Caki2 (cell line): ENCODE measurements at places on chromosomes 6 and 20.
A peak's percentile ranks its signal among the peaks of the same experiment; 100 is the strongest.

GRCh38 chr6:72941751-72942150, 283.5 kb downstream of the KHDC1L start:
- DNase-seq: no peak

DNA sequence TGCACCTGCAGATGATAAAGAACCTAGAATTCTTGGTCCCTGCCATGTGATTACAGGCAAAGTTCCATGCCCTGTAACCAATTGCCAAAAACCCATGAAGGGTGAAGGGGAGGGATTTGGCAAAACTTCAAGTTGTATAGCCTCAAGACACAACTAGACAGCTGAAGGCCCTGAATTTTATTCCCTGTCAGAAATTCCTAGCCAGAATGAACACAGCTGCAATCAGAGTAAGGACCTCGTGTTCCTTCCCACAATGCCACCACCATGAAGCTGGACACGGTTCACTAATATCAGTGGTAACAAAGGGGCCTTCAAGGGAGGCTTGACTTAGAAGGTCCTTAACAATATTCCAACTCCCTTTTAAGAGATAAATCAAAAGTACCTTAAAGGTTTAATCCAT, 22.5 kb upstream of the IRAK1BP1 start:
- DNase-seq: no peak

DNA sequence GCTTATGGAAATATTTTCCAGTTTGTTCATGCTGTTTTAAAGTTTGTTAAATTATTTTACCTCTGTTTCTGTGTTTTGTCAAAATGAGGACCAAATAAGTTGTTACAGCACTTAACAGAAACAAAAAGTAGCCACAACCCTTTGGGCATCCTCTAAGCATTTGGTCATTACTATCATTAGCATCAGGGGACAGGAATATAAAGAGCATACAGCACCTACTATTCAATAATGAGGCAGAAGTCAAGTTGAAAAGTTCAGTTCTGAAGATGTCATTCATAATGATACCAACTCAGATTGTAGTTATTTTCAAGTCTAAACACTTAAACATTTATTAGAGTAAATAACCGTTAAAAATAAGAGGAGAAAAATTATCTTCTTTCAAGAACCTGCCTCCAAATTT, 862.3 kb upstream of the FLRT3 start:
- DNase-seq: no peak

DNA sequence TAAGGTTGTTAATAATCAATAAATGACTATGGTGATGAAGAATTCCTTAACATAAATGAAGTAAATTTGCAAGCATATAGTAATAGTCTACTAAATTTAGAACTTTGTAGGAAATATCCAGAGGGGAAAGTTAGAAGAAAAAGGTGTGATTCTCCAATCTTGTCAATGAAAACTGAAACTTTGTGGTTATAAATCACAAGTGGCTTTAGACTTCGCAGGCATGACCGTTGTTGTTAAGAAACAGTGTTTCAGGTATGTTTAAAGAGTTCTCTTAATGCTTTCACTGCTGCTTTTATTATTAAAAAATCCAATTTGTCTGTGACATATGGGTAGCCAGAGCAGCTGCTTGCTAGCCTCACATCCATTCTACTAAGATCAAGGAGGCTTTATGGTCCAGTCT, 475.6 kb upstream of the ADGRB3 start:
- no peak for DNase-seq

GRCh38 chr6:159609652-159610178, 83.3 kb downstream of the SOD2 start:
- no peak for DNase-seq

DNA sequence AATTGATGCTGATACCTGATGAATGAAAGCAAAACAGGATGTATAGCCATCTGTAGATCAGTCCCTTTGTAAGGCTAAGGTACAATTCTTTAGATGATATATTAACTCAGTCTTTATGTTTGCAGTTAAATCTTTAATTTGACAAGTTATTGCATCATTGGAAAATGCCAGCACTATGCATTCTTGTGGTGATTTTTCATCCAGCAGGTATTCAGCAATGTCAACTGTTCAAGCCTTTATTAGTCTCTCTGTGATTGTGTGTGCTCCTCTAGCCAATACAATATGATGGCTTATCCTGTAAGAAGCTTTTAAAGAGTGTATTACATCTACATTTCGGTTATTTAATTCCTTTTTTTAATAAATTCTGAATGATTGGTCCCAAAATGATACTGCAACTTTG, 34.3 kb downstream of the HLA-DMB start:
- DNase-seq: no peak

DNA sequence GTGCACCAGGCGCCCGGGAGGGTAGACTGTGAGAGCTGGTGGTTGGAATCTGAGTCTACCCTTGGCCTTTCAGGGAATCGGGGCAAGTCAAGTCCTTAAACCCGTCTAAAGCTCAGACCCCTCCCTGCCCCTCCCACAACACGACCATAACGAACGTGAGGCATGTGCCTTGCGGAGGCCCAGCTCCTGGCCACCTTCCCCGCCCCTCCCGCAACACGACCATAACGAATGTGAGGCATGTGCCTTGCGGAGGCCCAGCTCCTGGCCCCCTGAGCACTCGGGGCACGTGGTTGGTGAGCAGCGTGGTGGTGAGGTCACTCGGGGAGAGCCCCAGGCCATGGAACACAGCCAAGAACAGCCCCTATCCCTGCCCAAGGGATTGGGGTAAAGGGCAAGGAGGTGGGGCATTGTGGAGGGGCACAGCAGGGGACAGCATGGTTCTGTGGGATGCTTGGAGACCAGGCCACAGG, 132.2 kb downstream of the TAF4 start:
- DNase-seq: no peak

DNA sequence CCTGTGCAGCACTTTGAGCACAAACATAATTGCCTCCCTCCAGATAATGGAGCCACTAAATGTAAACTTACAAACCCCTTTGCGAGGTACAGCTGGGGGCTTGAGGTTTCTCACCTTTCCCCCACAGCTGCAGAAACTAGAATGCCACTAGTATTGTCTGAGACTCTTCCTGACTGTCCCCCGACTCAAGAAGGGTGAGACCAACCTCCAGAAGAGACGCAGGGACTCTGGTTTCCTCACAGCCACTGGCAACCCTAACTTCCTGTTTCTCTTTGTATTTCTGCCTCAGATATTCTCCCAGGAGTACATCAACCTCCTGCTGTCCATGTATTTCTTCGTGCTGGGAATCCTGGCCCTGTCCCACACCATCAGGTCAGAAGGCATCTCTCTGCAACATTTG, 23.6 kb downstream of the HM13 start:
- no peak for DNase-seq

DNA sequence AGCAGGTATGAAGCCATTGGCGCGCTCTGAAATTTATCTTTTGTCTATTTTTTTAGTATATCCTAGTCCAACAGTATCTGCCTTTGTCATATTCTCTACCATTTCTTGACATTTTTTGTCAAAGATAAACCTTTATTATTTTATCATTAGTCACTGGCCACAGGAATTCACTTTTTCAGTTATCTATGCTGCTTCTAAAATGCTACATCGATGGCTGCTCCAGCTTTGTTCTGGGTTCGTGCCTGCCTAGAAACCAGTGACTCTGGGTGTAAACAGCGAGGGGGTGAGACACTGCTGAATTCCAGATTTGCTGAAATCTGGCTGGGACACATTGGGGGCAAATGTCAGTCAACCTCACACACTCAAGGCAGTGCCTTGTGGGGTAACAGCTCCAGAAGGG, 193.4 kb downstream of the CDC5L start:
- DNase-seq: no peak

DNA sequence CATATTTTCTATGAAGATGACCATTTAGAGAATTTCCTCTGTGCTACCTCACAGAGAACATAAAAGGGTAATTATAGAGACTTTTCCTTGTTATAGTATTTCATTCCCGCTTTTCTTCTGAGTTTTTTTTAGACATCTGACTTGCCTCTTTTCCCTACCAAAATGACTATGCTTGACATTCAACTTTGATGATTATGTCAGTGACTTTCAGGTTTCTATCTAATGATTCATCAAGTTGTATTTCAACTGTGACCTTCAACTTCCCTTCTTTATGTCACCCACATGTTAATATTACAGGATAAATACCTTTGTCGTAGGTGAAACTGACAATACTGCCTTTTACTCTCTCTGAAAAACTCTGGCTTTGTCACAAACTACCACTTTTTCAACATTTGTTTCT, 95.3 kb downstream of the MLIP start:
- no peak for DNase-seq

- DNase-seq: no peak
Measured at GRCh38 chr6:4533576-4533975, 242.6 kb upstream of the CDYL start.

GRCh38 chr6:52571099-52571755, 5.6 kb downstream of the TRAM2 start:
- no peak for DNase-seq

- DNase-seq: no peak
Measured at GRCh38 chr20:20606881-20607280, 105.6 kb downstream of the RALGAPA2 start.

GRCh38 chr6:24019393-24019792, 106.6 kb upstream of the NRSN1 start:
- no peak for DNase-seq

GRCh38 chr6:104087765-104088164, 772.0 kb downstream of the HACE1 start:
- DNase-seq: no peak

- DNase-seq: no peak
Measured at GRCh38 chr6:110041126-110041525, 63.0 kb downstream of the GPR6 start.

DNA sequence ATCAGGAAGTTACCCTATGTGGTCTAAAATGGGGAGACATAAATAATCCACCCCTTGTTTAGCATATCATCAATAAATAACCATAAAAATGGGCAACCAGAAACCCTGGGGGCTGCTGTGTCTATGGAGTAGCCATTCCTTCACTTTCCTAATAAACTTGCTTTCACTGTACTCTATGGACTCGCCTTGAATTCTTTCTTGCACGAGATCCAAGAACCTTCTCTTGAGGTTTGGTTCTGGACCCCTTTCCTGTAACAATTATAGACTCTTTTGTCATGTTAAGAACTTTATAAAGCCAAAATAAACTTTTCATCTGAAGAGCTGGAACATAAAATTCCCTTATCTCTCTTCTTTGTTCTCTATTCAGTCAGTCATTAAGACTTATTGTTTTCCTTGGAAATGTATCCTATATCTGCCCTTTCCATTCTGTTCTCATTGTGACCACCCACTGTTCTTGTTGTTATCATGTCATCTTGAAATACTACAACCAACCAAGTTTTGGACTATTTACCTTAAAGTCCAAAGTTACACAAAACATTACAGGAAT, 29.3 kb upstream of the ZBTB24 start:
- DNase-seq: no peak

GRCh38 chr6:126010040-126010439, 23.7 kb downstream of the TRMT11 start:
- no peak for DNase-seq

DNA sequence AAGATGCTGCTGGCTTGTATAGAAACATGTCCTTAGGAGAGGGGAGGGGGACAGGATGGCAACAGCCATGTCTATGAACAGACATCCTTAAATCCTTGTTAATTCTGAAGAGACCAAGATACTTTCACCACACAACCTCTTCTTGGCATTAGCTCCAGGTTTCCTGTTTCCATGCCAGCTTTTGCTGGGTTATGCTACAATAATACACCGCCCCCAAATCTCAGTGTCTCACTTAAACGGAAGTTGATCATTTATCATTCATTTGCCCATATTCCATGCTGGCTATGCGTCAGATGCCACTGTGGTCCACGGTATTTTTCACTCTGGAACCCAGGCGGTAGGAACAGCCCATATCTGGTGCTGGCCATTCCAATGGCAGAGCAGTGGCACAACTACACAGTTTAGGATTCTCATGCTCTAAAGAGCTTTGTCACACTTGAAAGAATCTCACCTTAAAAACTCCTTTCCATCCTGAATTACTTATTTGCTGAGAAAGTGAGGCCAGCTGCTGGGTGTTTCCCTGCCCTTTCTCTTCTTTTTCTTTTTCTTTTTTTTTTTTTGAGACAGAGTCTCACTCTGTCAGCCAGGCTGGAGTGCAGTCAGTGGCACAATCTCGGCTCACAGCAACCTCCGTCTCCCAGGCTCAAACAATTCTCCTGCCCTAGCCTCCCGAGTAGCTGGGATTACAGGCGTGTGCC, 3.7 kb upstream of the RNASET2 start:
- no peak for DNase-seq

DNA sequence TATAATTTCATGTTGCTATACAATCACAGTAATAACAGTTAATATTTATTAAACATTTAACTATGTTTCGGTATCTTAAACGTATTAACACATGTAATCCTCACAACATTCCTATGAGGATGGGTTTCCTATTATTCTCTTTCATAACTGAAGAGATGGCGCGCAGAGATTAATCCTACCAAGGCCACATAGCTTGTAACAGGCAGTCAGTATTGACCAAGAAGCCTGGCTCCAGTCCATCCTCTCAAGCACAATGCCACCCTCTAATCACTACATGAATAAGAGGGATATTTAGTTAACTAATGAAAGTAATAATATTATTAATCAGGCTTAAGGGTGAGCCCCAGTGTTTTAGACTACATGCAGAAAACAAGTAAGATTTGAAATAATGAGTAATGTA, 149.7 kb upstream of the SIM1 start:
- no peak for DNase-seq

DNA sequence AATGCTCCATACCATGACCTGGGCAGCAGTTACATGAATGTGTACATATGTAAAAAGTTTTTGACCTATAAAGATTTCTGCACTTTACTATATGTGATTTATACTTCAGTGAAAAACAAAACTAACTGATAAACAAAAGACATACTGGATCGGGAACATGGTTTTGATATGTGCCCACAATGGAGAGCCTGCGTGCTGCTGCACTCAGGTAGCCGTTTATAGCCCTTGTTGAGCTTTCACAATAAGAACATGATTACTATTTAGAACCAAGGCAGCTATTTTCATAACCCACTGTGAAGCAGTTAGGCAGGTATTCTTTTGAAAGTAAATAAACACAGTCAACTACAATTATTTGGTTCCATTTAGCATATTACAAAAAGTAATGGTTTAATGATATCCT, 195.9 kb upstream of the RAB32 start:
- no peak for DNase-seq

DNA sequence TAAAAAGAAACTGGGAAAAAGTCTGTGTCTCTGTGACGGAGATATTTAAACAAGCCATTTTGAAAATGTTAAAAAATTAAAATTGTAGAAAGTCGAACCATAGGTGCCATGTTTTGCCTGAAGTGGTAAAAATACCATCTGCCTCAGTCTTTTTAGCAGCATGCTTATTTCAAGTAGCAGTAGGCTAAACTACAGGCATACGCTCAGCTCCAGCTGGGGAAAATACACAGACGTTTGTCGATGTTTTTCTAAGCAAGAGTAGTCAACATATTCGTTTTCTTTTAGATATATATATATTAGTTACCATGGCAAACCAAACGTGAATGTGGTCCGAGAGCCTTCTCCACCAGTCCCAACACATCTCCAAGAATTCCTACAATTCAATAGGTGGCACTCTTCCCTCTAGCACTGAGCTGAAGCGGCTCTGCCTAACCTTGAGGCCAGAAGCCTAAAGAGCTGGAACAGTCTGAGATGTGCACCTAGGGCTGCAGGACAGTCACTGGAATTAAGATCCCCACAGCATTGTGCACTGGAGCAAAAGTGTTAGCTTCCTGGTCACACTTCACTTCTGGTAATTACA, 70.2 kb upstream of the BEND3 start:
- peak; percentile 7 for DNase-seq

- no peak for DNase-seq
Measured at GRCh38 chr20:4866429-4866828, 134.9 kb downstream of the SLC23A2 start.

- DNase-seq: no peak
Measured at GRCh38 chr20:47178277-47178676, 178.2 kb downstream of the ZMYND8 start.
